Stimulated activated CD4-positive, alpha-beta T cell treated with anti-CD3 and anti-CD28 coated beads, Interleukin-1b, Interleukin-23, amount 100 ng/mL, for 4 hours (primary cell): ENCODE measurements at places on chromosomes 7 and 10.

GRCh38 chr10:69869291-69869961, 67.7 kb downstream of the COL13A1 start:
- DNase-seq: no peak

DNA sequence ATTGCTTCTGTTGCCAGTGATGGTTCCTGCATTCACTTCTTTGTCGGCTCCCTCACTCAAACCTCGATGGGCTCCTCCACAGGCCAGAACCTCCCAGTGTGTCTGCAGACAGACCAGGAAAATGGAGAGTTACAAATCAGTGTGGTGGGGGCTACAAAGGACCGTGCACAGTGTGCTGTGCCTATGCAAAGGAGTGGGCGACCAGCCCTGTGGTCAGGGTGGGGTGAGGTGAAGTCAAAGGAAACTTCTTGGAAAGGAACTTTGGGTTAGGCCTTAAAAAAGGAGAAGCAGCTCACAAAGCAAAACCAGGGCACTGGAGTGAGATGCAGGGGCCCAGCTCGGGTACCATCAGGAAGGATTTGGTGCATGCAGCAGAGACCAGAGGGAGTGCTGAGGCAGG, 304.3 kb upstream of the ZMIZ1 start:
- no peak for DNase-seq

- DNase-seq: no peak
Observed at GRCh38 chr7:132608523-132608922, 32.3 kb upstream of the PLXNA4 start.

GRCh38 chr7:100726996-100727761, 6.2 kb upstream of the ZAN start:
- DNase-seq: no peak

DNA sequence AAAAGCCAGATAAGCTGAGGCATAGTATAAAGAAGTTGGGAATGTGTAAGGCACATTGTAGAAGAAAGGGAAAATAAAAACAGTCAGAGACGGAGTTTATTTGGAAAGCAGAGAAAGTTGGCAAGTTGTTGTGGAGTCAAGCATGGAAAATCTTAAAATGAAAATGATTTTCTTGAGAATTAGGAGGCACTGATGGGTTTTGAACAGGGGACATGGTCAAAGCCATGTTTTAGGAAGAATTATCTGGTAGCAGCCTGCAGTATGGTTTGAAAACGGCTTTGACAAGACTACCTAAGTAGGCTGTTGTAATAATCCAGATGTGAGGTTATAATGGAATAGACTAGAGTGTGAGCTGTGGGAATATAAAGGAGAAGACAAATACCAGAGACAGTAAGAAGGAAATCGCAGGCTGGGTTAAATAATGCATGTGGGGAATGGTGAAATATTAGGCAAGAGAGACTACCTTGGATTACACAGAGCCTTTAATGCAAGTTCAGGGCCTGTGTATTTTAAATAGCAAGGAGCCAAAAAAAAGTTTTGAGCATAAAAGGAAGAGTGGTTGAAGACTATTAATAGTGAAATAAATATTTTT, 130.4 kb upstream of the MEOX2 start:
- DNase-seq: no peak

DNA sequence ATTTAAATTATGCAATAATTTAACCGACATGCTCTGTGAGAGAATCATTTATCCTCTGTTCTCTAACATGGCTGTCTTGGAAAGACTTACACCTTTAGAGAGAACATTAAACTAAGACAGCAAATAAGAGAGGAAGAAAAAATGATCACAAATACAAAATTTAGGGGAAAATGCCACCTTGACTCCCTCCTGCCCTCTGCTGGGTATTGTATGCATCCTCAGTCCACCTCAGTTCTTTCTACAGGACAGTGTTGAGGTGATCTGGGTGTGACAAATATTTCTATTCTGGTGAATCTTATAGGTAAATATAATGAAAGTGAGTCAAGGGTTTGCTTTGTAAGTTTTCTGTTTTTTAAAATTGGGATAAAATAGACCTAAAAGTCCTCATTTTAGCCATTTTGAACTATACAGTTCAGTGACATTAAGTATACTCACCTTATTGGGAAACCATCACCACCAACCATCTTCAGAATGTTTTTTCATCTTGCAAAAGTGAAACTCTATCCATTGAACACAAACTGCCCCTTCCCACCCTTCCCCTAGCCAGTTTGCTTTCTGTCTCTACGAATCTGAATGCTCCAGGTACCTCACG, 61.5 kb upstream of the ELMO1 start:
- no peak for DNase-seq

GRCh38 chr10:5890452-5890915, 441 bp downstream of the FBH1 start:
- DNase-seq: peak; percentile 2

DNA sequence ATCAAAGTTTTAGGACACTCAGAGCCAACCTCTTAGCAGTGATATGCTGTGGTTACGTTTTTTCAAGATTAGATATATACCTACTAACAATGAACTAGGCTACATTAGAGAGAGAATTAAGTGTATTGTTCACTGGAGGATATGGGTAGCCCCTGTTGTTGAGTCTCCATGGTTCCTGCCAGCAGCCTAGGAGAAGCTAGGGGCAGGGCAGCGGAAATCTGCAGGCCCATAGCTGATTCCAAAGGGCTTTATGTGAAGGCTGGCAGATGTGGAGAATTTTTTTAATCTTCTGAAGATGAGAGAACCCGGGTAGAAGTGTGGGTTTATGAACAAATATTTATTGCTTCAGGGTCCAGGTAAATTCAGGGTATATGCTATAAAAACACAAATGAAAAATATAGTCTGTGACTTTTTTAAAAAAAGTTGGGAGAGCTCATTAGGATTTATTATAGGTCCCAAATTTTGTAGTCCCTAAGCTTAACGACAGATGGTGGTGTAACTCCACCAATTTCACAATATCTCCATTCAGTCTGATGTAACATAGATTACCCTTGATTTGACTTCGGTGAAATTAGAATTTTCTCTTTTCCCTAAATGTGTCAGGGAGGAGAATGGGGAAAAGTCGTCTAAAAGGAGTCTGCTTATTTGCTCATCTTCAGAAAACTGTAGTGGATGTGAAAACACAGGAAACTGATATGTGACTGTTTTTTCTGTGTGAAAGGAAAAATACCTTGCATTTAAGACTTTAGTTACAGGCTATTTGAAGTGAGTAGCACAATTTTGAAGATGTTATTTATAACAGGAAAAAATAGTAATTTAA, 163.0 kb upstream of the PPP1R3A start:
- no peak for DNase-seq

GRCh38 chr10:98649170-98649569, 202.4 kb upstream of the HPS1 start:
- DNase-seq: no peak

DNA sequence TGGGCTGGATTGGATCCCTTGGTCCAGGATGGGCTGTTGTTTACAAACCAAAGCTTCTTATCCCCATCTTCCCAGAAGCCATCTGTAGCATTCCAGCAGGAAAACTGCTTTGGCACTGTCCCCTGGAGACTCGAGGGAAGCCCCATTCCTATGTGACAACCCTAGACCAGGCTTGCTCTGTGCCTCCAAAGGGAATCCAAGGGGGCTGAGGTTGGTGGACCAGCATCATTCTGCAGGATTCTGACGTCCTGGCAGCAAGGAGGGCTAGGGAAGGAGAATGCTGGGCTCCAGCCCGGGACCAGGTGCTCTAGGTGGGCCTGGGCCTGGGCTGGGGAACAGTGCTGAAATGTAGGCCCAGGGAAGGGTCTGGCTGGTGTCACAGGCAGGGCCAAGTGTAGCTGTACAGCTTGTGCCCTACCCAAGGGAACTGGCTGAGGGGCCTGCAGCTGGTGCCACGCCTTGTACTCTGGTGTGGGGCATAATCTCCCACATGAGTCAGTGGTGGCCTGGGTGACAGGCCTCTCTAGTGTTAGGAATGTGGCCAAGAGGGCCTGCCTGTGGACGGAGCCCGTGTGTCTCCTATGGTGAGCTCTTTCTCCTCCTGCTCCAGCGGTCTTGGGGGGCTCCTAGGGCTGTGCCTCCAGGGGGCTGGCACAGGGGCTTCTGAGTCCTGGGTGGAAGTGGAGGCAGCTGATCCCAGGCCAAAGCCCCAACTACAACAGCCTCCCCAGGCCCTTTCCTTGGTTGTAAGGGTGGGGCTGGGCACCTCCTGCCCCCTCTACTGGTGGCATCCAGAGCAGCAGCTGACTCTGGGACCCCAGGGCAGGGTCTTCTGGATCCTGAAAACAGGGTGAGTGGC, 25.2 kb downstream of the TRIM8 start:
- DNase-seq: no peak

- DNase-seq: no peak
Observed at GRCh38 chr7:9507290-9507689, 1073.9 kb downstream of the NXPH1 start.

- DNase-seq: no peak
Observed at GRCh38 chr7:43461349-43462024, 121.4 kb upstream of the STK17A start.

GRCh38 chr7:142784096-142784495, 13.3 kb downstream of the PRSS2 start:
- DNase-seq: no peak

DNA sequence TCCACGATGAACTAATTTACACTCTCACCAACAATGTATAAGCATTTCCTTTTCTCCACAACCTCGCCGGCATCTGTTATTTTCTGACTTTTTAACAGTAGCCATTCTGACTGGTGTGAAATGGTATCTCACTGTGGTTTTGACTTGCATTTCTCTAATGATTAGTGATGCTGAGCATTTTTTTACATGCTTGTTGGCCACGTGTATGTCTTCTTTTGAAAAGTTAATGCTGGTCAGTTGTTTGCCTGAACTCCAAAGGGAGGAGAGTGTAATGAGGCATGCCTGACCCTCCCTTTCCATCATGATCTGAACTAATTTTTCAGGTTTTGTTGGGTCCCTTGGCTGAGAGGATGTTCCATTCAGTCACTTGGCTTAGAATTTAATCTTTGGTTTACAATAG, 50.7 kb upstream of the SVIL start:
- DNase-seq: no peak

GRCh38 chr7:123120286-123120685, 79.5 kb downstream of the SLC13A1 start:
- no peak for DNase-seq

DNA sequence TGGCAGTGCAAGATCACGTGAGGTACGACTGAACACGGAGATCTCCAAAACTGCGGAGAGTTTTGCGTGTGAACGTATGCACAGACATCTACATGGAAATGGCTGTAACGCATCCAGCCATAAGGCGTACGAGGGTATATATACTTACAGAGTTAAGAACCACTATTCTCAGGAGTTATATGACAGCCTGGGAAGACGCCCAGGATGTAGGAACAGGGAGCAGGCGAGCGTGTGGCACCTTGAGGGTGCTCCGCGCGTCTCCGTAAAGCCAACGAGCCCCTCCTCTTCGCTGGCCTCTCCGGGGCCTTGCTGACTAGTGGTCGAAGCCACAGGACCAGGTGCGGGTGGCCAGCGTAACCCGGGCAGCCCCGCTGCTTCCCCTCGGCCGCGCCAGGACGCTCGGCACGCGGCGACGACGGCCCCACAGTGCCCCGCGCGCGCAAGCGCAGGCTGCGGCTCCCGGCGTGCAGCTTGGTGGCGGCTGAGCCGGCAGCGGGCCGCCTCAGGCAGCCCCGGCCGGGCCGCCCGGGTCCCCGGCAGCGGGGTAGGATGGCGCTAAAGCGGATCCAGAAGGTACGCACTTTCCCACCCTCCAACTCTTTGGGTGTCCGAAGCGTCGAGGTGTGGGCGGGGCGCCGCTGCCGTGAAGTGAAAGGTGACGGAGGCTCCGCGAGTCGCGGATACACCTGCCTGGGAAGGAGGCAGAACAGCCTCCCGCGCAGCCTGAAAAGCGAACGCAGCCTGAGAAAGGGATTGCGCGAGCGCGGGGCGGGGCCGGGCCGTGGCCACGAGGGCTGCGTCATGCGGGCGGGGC, at the start of gene UBE2D4:
Gene UBE2D4, plus strand, starts transcription at position 453 of the 814 bp plus-strand sequence. Its CDS starts 97 bp downstream, at position 550.
- DNase-seq: peak; percentile 91

DNA sequence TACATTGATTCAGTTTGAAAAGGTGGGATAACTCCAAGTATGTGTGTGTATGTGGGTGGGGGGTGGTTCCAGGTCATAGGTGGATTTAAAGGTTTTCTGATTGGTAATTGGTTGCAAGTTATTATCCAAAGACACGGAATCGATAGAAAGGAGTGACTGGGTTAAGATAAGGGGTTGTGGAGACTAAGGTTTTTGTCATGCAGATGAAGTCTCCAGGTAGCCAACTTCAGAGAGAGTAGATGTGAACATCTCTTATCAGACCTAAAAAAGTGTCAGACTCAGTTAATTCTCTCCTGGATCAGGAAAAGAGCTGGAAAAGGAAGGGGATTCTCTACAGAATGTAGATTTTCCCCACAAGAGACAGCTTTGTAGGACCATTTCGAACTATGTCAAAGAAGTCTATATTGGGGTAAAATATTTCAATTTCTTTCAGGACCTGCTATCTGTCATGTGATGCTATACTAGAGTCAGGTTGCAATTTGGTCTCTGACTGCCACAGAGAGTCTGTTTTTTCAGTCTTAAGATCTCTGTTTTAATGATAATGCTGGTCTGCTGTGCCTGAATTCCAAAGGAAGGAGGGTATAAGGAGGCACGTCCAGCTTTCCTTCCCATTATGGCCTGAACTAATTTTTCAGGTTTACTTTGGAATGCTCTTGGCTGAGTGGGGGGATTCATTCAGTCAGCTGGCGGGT, 3.6 kb downstream of the C7orf57 start:
- DNase-seq: no peak

DNA sequence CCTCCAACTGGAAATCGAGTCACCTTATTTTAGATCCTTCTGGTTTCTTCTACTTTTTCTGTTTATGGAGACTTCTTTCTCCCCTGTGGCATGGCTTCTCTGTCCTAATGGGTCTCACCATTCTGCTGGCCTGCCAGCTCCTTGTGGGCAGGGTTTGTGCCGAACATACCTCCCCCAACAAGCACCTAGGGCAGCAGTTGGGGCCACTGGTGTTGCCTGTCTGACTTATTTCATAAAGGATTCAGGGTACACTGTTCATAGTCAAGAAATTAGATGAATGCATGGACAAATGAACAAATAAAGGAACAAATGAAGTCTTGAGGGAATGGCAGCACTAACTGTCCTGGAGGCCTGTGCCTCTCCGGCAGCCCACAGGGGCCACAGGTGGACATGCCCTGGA, 55.6 kb upstream of the DOCK1 start:
- DNase-seq: no peak

DNA sequence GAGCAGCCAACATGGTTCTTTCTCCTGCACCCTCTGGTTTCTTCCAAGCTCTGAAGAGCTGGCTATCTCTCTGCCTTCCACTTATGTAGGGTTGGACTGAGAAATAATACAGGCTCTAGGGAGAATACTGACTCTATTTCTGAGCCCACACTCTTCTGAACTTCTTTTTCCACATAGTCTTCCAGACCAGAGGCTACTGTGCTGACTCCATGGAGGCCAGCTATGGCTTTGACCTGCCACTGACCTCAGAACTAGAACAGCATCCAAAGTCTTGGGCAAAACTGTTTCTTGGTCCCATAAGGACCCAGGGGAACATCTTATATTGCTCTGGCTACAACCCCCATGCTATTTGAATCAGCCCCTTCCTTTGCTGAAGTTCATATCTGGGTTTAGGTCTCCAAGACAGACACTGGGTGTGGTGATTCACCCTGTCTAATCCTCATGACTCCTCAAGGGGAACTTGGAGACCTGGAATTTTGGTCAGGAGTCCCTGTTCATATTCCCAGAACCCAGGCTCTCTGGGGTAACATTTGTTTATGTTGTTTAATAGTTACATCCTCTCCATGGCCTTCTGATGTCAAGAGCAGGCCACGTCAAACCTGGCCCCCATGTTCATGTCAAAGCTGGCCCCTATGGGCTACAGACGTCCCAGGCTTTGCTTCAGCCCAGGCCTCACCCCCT, 12.1 kb upstream of the PLAU start:
- no peak for DNase-seq

- DNase-seq: no peak
Observed at GRCh38 chr10:133257489-133258065, 19.1 kb downstream of the ADAM8 start.

- DNase-seq: no peak
Observed at GRCh38 chr10:125778556-125778955, 2.9 kb upstream of the MMP21 start.
